ENCODE measurements at places on chromosomes 11 and 22.

DNA sequence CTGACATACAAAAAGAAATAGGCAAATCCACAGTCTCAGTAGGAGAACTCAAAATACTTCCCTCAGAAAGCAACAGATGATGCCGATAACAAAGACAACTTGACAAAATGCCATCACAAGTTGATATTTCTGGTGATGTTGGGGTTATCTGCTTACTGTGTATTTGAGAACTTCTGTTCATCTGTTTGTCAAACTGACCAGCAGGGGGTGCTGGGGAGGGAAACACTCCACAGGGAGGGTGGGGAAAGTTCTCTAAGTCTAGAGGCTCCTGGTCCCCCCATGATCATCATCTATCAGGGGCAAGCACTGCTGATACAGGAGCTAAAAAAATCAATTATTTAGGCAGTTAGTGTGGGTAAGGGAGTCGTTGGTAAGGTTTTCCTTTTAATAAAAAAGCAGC is 19.2 kb downstream of the GLYATL1 start:
- DNase-seq = peak; percentile 14

DNA sequence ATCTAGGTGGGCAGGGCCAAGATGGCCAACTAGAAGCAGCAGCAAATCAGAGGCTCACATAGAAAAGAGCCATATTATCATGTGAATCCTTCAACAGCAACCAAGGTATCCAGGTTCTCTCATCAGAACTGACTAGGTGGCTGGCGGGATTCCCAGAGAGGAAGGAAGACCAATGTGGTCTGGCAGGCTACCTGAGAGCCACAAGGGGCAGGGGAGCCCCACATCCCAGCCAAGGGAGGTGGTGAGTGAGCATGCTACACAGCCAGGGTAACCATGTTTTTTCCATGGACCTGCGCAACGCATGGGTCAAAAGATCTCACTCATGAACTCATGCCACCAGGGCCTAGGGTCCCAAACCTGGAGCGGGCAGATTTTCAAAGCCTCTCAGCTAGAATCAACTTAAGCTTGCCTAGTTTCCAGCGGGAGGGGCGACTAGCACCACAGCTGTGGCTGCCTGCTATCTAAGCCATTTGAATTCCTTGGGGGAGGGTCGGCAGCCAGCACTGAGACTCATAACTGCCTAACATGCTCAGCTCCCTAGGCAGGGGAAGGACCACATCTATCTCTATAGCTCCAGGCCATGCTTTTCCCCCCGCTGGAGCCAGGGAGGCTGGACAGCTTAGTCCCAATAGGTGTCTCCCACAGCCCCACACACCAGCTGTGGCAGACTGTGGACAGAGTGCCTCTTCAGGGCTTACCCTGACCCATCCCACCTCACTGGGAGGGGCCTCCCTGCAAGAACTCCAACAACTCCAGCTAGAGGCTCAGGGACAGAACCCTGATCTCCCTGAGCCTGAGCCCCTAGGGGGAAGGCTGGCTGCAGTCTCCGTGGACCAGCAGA is 28.7 kb upstream of the CASP12 start:
- no peak for DNase-seq

- DNase-seq = no peak
Measured at GRCh38 chr22:17988800-17989513, 35.4 kb downstream of the MICAL3 start.

DNA sequence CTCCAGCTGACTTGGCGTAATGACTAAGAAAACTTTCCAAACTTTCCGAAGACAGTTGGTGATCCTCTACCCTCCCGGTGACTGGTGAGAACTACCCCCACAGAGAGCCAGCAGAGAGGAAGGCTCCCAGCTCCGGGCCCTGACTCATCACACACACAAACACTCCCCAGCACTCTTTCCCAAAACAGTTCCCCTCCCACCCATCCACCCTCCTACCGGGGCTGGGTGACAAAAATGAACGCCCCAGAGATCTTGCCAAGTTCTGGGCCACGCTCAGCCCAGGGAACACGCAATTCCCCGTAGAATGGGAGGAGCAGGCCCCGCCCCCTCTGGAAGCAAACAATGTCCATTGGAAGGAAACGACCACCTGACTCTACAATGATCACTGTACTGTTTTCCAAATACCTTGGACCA is 21.3 kb upstream of the JAM3 start:
- peak; percentile 93 for DNase-seq

GRCh38 chr22:18028817-18029527 is 4.6 kb upstream of the MICAL3 start:
- no peak for DNase-seq

DNA sequence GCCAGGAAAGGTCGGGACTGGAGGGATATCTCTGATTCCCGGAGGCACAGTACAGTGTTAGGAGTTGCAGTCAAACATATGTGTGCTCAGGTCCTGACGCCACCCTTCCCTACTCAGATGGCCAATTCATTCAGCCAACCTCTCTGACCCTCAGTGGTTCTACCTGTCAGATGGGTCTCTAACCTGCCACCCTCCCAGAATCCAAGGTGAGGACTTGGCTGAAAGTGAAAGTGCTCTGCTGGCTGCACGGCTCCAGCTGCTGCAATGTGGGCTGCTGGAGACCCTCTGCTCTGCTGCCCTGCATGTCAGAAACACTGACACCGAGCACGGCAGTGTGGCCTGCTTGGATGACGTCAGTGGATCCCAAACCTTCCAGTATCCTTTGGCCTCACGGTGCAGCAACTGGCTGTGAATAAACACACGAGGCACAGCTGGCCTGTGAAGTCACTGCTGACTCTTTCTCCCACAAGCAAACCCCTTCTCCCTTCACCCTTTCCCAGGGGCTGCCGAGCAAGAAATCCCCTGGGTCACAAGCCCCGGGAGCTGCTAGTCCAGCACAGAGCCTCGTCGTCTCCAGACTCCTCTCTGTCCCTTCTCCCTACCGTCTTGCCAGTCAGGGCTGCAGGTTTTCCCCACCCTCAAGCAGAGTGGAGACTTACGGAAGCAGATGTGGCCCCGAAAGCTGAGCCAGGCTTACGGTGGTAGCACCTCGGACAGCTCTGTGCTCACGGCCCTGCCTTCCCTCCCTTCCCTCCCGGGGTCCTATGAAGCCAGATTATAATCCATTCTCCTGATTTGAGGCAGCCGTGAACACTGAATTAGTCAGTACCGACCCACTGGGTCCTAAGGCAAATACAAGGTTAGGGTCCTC is 24.3 kb downstream of the KIAA0930 start:
- DNase-seq = peak; percentile 52

- DNase-seq = peak; percentile 1
Measured at GRCh38 chr11:71284525-71285092, 32.2 kb upstream of the SHANK2 start.

GRCh38 chr22:37744589-37744988 is 47.7 kb downstream of the TRIOBP start:
- DNase-seq = no peak

DNA sequence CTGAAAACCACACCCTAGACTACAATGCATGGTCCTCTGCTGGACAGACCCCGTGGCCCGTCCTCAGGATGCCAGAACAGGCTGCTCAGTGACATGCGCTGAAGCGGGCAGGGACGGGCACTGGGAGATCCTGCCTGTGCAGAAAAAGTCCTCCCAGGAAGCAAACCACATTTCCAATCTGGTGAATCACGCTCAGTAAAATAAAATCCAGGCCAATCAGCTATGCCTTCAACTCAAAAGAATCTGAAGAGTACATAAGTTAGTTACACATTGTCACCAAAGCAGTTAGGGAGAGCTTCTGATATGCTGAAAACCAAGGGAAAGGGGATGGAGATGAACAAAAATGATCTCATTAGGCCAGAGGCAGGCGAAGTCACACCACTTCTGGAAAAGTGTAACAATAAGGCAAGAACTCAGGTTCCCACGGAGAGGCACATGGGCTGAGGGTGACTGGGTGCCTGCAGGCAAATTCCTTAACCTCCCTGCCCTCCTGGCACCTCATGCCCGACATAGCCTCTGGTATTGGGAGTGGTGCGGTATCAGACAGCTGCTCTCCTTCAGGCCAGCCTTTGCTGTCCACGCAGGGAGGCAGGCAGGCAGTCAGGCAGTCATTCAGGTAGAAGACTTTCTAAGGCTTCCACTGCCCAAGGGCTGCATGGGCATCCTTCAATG is 66.4 kb downstream of the APOL5 start:
- DNase-seq = peak; percentile 16

GRCh38 chr11:33211153-33211552 is 46.0 kb upstream of the HIPK3 start:
- DNase-seq = no peak

DNA sequence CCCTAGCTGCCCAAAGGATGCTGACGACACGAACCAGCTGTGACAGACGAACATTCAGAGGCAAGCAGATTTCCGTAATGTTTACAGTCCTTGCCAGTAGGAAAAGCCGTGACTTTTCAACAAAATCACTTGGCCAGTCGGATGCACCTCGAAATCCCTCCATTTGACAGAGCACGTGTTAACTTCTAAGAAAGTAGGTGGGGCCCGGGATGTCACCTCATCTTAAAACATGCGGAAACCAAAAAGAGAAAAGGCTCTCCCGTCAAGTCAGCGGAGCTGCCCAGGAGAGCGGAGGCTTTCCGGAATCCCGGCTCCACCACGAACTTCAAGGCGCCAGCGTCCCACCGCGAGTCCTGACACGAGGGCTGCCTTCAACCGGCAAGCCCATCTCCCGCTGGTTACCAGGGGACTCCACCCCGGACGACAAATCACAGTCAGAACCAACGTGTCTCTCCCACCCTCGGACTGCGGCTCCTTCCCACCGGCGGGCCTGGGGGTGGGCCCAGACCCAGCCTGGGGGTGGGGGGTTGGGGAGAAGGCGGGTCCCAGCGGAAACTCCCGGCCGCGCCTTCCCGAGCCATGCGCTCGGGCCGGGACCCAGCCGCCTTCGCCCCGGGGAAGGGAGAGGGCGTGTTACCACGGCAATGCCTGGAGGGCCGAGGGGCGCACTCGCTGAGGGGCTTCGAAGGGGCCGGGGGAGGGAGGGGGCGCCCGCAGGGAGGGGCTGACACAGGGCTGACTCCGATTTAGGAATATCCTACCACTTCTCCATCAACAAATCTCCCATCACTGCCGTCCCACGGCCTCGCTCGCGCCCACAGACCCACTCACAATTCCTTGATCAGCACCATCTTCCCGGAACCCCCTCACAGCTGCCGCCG is 475 bp downstream of the PITPNB start:
- peak; percentile 54 for DNase-seq

- no peak for DNase-seq
Measured at GRCh38 chr11:131302836-131303235, 67.6 kb upstream of the NTM start.

GRCh38 chr22:40567626-40568328 is 68.7 kb downstream of the MRTFA start:
- DNase-seq = no peak

GRCh38 chr11:11272254-11272653 is 80.8 kb downstream of the CSNK2A3 start:
- DNase-seq = no peak

DNA sequence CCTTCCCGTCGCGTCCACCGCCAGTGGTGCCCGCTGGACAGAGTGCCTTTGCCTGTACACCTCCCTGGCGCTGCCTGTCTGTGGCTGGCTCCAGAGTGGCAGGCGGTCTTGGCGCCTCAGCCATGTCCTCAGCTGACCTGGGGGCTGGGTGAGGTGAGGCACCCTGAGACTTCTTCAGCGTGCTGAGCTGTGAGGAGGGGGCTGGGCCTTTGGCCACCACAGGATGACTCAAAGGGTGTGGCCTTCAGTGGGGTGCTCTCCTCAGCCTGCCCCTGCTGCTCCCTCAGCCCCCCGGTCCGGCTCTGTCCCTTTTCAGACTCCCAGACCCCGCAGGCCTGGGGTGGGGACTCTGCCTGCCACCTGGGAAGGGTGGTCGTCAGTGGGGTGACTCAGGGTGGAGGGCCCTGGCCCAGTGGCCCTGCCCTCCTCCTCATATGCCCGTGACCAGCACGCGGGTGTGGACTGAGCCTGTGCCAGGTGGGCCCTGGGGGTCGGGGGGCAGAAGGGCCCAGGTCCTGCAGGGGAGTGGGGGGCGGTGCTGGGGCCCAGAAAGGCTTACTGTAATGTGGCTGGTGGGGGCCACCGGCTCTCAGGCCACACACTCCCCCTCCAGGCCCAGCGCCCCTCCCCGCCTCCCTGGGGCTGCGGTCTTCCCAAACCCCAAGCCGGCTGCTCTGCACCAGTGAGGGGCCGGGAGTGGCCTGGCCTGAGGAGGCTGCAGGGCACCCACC is 15.9 kb downstream of the CRELD2 start:
- DNase-seq = no peak

DNA sequence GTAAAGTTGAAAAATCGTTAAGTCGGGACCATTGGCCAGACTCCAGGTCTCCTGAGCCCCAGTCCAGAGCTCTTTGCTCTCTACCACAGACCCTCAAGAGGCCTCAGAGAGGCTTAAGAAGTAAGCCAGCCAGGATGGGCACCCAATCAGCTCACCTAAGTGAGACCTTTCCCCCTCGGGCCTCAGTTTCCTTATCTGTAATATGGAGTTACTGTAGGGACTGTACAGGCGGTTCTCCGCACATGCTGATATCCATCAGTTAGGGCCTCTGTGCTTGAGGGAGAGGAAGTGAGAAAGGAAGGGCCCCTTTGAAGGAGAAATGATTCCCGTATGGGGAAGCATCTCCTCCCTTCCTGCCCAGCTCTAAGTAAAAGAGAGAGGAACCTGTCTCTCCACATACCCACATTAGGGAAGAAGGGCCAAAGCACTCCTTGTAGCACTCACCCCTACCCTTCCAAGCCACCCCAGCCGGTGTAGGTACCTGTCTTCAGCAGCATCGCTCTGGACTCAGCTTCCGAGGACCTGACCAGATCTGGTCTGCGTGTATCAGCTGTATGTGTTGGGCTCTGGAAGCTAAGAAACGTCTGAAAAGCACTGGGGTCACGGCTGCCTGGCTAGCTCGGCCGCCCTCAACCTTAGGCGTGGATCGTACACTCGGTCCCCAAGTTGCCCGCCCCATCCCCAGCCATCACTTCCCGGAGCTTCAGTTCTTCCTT is 653 bp downstream of the NAGA start:
- no peak for DNase-seq

- no peak for DNase-seq
Measured at GRCh38 chr11:116698080-116698479, 74.7 kb downstream of the BUD13 start.

DNA sequence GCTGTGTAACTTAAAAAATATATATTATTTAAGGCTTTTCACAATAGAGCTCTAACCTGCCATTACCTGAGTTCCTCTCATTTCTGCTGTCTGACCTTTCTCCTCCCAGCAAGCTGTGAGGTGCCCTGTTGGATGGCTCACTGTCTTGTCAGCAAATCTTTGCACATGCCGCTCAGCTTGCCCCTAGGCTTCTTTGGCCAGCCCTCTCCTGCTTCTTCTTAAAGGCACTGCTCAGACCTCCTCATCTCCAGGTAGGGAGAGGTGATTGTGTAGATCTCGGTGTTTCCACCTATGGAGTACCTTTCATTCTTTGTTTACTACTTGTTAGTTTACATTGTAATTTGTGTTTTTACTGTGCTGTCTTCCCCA is 96.5 kb downstream of the EXT2 start:
- no peak for DNase-seq
